ENCODE measurements at places on chromosomes 6 and 20. TPM values are rescaled to one million over a fixed set of nuclear protein-coding genes. Genes with fewer than 3 reads are reported as not detected.

GFRAL gene
- total RNA-seq, result not detected

PDYN gene
- total RNA-seq, result not detected

GRCh38 chr6:119830494-119831295, 481.1 kb upstream of the MAN1A1 start:
- no peak for DNase-seq
- no peak overlapping the region for H3K27ac ChIP-seq
- H3K36me3 ChIP-seq, result no peaks in the 10 kb centered on the region
- no peaks in the 10 kb centered on the region for H3K4me1 ChIP-seq
- H3K27me3 ChIP-seq, result no peaks in the 10 kb centered on the region
- no peak overlapping the region for H3K4me3 ChIP-seq

- no peak overlapping the region for H3K4me3 ChIP-seq
- H3K27ac ChIP-seq, result no peak overlapping the region
- H3K4me1 ChIP-seq, result no peaks in the 10 kb centered on the region
- H3K27me3 ChIP-seq, result no peaks in the 10 kb centered on the region
- DNase-seq, result no peak
Measured at GRCh38 chr6:145562771-145563615, 172.3 kb downstream of the EPM2A start.

- H3K4me3 ChIP-seq, result no peak overlapping the region
- no peaks in the 10 kb centered on the region for H3K27me3 ChIP-seq
Measured at GRCh38 chr6:125819535-125820326, 29.0 kb downstream of the NCOA7 start.
